ENCODE measurements at places on chromosomes 2 and 18.

DNA sequence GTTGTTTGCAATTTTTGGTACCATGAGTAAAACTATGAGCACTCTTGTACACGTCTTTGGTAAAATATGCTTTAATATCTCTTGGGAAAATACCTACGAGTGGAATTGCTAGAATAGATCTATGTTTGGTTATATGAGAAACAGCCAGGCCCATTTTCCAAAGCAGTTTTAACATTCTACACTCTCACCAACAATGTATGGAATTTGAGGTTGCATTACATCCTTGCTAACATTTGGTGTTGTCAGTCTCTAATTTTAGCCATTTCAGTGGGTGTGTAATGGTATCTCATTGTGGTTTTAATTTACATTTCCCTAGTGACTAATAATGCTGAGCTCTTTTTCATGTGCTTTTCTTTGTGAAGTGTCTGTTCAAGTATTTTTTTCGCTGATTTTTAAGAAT, 118.9 kb upstream of the TCF4 start:
- DNase-seq, result no peak

GRCh38 chr2:179691235-179691634, 170.2 kb downstream of the ZNF385B start:
- no peak for DNase-seq

GRCh38 chr2:64646007-64646880, 7.5 kb downstream of the SERTAD2 start:
- no peak for DNase-seq

- DNase-seq, result no peak
These were observed 51.1 kb upstream of the TNP1 start for GRCh38 chr2:216911008-216911407.

GRCh38 chr2:224892574-224893204, 149.6 kb downstream of the DOCK10 start:
- DNase-seq, result no peak

- no peak for DNase-seq
These were observed 18.8 kb upstream of the CASP10 start for GRCh38 chr2:201164166-201164565.

- DNase-seq, result no peak
These were observed 47.3 kb downstream of the UNC80 start for GRCh38 chr2:209818939-209819338.

DNA sequence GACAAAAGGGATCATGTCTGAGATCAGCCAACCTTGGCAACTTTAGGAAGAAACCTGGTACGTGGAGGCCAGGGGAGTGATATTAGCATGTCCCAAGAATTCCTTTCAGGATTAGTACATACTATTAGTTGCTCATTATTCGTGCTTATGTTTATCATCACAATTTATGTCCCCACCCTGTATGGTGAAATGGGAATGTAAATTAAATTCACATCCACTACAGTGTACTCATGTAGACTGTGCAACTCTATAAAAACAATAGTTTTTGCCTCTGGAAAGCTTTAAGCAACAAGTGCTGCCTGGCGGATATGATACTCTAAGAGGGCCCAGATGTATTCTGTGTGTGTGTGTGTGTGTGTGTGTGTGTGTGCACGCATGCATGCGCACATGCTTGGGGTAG, 110.7 kb downstream of the GALNT14 start:
- no peak for DNase-seq

DNA sequence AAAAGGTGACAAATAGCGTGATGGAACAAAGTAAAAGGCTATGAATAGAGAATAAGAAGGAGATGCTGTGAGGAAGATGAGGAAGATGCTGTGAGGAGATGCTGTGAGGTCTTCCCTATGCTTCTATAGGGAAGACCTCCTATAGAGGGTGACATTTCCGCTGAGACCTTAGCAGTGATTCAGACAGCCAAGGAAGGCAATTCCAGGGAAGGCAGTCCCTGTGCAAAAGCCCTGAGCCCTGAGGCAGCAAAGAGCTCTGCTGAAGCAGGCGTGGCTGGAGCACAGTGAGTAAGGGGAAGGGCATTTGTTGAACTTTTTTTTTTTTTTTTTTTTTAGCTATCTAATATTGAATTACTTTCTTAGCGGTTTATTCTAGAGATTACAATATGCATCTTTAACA, 142.7 kb upstream of the FOSL2 start:
- no peak for DNase-seq

- DNase-seq, result no peak
These were observed 29.3 kb downstream of the COLEC11 start for GRCh38 chr2:3624059-3624794.

- no peak for DNase-seq
These were observed 90.3 kb upstream of the BCL2L11 start for GRCh38 chr2:111030260-111030891.

DNA sequence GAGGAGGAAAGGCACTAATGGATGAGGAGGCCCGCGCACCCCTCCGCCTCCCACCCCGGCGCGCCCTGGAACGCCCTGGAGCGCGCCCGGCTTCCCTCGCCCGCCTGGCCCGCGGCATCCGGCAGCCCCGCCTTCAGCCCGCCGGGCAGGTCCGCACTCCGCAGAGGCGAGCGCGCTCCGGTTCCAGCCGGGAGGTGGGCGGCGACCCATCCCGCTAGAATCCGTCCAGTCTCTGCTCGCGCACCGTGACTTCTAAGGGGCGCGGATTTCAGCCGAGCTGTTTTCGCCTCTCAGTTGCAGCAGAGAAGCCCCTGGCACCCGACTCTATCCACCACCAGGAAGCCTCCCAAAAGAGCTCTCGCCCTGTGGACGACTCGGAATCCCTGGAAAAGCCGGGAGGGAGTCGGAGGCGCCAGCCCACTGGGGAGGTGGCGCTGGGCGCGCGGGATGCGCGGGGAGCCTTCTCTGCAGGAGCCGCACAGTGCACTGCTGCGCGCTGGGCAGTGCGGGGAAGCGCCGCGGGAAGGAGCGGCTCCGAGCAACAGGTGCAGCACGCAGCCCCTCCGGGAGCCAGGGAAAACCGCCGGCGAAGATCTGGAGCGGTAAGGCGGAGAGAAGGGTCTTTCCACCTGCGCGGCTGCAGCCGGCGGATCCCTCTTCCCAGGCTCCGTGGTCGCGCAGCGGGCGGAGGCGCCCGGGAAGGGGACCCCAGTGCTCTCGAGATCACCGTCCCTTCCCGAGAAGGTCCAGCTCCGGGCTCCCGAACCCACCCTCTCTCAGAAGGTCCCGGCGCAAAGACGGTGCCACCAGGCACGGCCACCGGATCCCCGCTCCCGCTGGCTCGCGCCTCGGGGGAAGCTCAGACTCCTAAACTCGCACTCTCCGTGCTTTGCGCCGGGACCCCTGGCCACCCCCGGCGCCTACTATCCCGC, at the start of gene GALR1:
GALR1 (plus strand) TSS at position 280 of the 932 bp plus-strand sequence. CDS start 701 bp downstream, outside the sequence.
- DNase-seq, result peak; percentile 14

- no peak for DNase-seq
These were observed 899.7 kb upstream of the VRK2 start for GRCh38 chr2:57146951-57147350.

DNA sequence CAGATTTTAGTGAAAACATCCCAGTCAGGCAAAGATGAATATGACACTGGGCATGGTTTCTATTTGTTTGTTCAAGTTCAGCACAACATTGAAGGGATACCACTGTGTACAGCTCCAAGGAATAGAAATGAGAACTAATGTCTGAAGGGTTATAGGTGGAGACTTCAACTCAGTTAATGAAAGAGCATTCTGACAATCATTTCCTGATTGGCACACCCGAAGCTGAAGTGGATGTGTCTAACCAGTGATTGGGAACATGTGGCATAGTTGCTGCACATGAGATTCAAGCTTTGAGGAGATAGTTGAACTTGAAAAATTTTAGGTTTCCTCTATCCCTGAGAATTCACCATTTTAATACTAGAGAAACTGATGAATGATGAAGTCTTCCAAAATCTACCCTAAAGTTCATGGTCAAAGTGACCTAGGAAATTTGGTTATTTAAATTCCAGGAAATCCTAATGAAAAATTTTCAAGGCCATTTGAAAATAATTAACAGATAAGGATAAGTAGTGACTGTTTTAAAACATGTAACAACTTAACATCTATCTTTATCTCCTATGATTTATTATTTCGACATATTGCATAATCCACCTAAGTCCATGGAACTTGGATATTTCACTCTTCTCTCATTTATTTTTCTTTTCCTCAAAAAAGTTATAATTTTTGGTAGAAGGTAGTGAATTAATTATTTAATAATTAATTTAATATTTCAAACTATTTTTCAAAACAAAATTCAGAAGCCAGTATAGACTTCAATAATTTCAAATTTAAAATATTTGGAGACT, 38.0 kb downstream of the SLC9A4 start:
- DNase-seq, result no peak

GRCh38 chr2:226118471-226119429, 680.9 kb downstream of the IRS1 start:
- no peak for DNase-seq

DNA sequence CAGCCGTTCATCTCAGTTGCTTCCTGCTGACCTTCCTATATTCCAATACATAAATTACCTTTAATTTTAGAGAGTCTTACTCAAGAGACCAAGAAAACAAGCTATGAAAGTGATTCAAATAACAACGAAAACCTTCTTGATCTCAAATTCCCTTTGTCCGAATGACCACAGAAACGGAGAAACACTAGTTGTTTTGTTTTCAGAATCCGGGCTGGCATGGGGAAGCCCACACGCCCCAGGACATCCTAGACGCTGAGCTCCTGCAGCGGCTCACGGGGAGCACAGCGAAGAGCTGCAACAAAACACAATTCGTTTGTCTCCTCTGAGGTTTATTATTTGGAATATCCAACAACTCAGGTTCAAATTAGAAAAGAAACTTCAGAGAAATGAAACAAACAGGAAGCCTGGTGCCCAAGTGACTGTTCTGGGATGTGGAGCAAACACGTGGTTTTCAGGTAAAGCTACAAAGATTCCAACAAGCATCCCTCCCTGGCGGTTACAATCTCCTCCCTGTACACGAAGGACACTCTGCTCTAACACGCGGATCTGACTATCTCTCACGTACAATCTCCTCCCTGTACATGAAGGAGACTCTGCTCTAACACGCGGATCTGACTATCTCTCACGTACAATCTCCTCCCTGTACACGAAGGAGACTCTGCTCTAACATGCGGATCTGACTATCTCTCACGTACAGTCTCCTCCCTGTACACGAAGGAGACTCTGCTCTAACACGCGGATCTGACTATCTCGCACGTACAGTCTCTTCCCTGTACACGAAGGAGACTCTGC, 237.5 kb downstream of the TWIST2 start:
- no peak for DNase-seq

DNA sequence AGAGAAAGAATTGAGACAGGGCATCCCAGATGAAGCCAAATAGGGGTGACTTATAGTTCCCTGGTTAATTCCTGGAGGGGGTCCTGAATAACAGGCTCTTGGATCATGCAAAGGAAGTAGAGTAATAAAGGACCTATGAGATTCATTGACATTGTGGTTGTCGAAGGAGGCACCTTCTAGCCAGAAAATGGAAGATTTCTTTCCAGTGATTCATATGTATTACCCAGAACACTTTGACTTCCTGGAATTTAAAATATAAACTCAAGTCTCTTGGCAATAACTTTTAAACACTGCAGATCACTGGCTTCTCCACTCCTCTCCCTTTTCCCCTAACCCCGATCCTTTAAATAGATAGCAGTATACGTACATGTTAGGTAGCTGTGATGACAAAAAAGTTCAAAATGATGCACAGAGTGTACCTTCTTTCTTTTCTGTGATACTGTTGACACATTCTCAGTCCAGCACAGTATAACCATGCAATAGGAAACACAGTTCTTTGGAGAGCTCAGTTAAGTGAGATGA, 211.8 kb downstream of the LTBP1 start:
- DNase-seq, result no peak

DNA sequence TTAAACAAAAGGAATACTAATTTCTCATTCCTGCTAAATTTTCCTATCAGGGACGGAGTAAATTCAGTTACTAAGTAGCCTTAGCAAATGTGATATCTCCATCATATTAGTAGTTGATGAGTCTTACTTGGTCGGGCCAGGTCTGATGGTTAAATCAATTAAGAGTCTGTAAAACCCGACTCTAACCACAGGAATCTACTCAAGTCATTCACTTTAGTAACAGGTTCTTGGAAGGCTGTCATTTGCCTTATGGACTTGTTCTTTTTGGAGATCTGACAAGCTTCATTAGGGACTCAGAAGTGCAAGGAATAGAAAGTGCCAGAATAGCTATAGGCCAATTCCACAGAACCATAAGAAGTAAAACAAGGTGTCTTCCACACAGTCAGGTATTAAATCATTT, 119.0 kb downstream of the GCA start:
- DNase-seq, result no peak

DNA sequence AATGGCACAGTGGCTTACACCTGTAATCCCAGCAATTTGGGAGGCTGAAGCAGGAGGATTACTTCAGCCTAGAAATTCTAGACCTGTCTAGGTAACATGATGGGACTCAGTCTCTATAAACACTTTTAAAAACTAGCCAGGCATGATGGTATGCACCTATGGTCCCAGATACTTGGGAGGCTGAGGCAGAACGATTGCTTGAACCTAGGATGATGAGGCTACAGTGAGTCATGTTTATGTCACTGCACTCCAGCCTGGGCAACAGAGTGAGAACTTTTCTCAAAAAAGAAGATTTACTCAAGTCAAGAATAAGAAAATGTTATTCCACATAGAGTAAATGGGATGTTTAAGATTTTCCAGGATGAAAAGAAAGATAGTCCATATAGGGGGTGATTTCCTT, 158.6 kb downstream of the HNMT start:
- DNase-seq, result no peak

DNA sequence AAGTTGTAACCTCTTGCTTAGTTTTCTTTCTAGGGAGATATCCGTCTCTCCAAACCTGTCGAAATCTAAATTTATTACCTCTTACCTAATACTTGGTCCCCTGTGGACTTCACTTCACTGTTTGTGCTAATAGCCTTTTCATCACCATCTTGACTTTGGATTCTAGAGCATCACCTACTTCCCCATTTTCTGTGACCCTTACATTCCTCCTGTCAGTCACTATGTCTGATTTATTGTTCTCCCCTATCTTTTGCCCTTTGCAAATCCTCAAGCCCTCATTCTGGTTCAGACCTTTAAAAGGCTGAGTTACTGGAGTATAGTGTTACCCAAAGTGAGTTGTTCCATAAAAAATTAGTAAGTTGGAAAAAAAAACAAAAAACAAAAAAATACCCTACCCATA, 7.5 kb downstream of the MYO1B start:
- DNase-seq, result no peak

- DNase-seq, result no peak
These were observed 72.8 kb downstream of the ASAP2 start for GRCh38 chr2:9279426-9279825.

DNA sequence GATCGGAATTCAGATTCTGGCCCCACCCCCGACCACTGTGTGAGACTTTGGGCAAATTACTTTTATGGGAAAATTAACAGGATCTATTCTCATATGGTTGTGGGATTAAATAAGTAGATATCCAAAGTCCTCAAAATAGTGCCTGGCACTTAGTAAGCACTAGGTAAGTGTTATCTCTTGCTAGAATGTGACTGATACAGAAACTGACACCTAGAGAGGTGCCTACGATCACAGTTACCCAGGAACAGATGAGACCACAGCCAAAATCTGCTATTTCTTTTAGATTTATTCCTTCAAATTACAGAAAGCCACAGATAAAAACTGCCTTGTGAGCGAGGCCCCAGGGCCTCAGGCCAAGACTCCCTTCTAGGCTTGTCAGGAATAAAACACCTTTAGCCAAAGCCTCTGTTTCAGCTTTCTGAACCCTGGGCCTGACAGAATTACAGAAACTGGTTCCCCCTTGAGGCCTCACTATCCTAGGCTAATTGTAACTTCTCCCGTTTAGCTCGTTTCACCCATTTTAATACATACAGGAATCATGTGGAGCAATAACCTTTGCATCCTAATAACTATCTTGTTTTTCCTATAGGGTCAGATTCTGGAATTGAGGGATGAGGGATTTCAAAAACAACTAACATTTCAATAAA, 22.3 kb upstream of the CHMP1B start:
- DNase-seq, result no peak

- DNase-seq, result no peak
These were observed 48.4 kb downstream of the TMEFF2 start for GRCh38 chr2:192146069-192147015.

All from GM12891 (cell line).